ENCODE measurements at places on chromosomes 11 and 22.

- DNase-seq: no peak
Observed at GRCh38 chr22:21865041-21865440, 2.4 kb downstream of the MAPK1 start.

- DNase-seq: no peak
Observed at GRCh38 chr11:68978626-68978930, 2.2 kb downstream of the MRGPRD start.

- no peak for DNase-seq
Observed at GRCh38 chr22:44359496-44360110, 46.9 kb upstream of the SHISAL1 start.

DNA sequence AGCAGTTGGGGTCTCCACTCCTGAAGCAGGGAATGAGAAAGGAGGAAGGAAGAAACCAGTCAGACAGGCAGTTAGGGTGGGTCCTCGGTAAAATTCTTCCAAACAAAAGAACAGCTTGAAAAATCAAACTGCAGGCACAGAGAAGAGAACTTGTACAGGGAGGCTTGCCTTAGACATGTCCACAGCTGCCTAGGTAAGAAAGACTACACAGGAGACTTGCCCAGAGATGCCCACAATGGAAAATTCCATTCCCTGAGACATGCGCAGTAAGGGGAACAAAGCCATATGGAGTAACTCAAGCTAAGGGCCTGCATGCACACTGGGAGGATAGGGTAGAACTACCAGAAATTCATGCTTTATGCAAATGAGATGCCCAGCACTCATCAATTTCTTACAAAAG, 9.8 kb downstream of the KCNJ11 start:
- DNase-seq: no peak

DNA sequence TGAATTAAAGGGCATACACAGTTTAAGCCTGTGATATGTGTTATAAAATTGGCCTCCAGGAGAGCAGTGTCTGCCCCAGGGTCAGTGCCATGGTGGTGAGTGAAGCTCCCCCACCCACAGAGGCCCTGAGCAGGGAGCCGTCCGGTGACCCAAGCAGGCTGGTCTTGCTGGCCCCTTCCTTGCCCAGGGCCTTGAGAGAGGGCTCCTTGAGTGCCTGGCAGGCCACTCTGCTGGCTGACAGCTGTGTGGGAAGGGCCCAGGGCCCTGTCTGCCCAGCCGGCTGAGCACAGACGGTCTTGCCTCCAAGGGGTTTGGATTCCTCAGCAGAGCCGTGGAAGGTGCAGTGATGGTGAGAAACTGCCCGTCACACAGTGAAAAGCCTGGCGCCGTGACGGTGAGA, 25.9 kb downstream of the PTDSS2 start:
- DNase-seq: no peak

GRCh38 chr22:49815641-49816091, 12.0 kb downstream of the BRD1 start:
- no peak for DNase-seq

DNA sequence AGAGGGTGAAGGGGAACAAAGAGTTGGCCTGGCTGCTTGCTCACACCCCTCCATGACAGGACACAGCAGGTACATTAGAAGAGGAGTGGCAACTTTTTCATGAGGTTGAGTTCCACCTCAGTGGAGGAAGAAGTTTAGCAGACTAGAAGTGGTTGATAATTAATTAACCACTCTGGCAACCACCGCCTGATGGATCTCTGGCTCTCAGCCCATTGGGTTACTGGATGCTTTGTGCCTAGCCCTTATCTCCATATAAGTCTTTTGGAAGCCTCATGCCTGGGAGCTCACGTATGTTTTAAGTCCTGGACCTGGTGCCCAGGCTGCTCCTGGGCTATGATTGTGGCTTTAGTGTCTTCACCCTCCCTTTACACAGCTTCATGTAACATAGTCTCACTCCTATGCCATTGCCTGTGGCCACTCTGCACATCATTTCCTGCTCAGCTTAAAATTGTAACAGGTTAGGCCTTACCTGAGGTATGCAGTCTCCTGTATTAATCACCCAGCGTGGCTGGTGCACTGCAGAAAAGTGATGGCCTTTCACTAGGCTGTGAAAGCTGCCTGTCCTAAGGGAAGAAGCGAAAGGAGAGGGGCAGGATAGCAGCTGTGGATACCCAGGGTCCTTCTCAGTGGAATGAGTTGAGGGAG, 72.7 kb upstream of the CRTAM start:
- DNase-seq: no peak

DNA sequence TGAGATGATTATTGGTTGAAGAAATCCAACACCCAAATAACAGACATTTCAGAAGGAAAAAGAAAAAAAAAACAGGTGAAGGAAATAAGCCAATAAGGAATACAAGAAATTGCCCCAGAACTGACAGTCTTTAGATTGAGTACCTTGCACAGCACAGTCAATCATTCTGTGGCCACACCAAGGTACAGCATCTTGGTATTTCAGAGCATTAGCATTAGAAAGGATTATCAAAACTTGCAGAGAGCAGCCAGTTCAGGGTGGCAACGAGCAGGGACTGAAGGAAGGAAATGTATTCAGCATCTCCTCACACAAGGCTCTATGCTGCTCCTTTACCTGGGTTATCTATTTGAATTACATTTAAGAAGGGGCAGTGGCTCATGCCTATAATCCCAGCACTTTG, 2.1 kb downstream of the ADA2 start:
- DNase-seq: no peak

GRCh38 chr11:62921573-62922188, 518 bp upstream of the CHRM1 start:
- DNase-seq: no peak
